ENCODE measurements at places on chromosomes 12 and 14. TPM values are rescaled to one million over a fixed set of nuclear protein-coding genes. Genes with fewer than 3 reads are reported as not detected.

The EMP1 gene
- polyA plus RNA-seq, result 0.11 TPM

The PLA2G1B gene
- not detected for polyA plus RNA-seq

The CLEC4D gene
- not detected for polyA plus RNA-seq

The CLEC1A gene
- polyA plus RNA-seq, result not detected

The SIX1 gene
- 0.06 TPM for polyA plus RNA-seq

The SERPINA3 gene
- 0.31 TPM for polyA plus RNA-seq

The GARIN6 gene
- polyA plus RNA-seq, result not detected

The RD3L gene
- 0.49 TPM for polyA plus RNA-seq

The KRT74 gene
- polyA plus RNA-seq, result not detected

The GNPTAB gene
- 4.0 TPM for polyA plus RNA-seq
